ENCODE measurements at places on chromosomes 4 and X.

DNA sequence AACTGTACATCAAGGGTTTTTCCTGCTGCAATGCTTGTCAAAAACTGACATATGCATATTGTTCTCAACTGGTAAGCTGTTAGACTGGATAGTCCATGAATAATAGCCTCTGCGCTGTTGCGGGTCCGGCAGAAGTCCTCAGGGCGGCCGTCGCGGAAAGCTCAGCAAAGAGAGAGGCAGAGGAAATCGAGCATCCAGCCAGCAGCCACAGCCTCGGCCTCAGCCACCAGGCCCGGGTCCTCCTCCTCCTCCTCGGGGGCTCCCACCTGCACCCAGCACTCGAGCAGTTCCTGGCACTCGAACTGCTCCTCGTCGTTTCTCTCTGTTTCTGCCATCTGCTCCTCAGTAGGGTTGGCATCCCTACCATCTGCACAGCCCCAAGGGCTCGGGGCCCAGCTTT, 53.7 kb downstream of the UPRT start:
- DNase-seq, result peak; percentile 18

- peak; percentile 19 for DNase-seq
These were observed 62.8 kb downstream of the FAM9B start for GRCh38 chrX:8971116-8971515.

DNA sequence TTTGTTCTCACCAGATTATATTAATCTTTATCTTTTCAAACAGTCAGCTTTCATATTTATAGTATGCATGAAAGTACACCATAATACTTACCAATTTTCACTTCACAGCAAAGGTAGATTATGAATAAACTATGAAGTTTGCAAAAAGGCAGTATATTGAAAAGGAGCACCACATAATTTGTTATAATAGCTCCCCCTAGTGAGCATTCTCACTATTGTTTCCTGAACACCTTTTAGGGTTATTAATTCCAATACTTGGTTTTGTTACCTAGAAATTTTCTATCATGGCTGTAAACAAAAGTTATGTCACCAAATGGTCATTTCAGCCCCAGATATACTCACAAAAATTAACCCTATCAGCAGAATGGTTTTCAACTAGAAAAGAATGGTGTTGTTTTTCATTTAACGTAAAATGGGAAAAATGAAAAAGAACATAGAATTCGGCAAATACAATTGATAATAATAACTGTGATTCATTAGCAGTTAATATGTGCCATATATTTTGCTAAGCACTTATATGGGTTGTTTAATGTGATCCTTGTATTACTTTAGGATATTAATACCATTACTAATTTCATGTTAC, 30.2 kb upstream of the NKX6-1 start:
- DNase-seq, result peak; percentile 42

DNA sequence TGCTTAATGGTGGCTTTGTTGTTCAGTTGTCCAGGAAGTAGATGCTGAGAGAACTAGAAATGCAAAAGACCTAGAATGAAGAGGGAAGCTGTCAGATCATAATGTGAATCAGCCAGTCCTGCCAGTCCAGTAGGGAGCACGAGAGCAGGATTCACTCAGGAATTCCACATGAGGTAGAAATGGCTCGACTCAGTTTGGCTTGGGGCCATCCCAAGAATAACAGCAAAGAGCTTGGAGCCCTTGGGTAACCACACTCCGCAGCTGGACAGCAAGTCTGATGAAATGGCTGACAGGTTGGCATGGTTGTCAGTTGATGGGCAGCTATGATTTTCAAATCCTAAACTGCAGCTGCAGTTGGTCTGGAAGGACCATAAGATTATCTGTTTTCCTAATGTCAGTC, 44.5 kb upstream of the WDR1 start:
- no peak for DNase-seq

- DNase-seq, result no peak
These were observed 19.2 kb upstream of the ATXN3L start for GRCh38 chrX:13338996-13339515.

GRCh38 chr4:13888112-13888511, 260.6 kb upstream of the BOD1L1 start:
- DNase-seq, result no peak

DNA sequence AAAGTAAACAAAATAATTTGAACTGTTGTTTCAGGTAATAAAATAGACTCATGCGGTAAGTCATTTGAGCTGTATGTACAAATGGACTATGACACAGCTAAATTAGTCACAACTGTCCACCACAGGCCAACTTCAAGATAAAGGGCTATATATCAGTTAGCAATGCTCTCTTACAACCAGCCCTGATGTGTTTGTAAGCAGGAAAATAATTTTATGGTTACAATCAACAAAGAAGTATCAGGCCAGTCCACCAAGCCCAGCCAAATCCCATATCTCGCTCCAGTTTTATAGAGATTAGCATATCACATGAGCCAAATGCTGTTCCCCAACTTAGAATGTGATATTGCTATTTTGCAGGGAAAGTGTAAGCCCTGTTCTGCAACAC, 511 bp upstream of the DUSP21 start:
- no peak for DNase-seq

- no peak for DNase-seq
These were observed 190.0 kb upstream of the AR start for GRCh38 chrX:67353651-67354370.

- no peak for DNase-seq
These were observed 65.0 kb downstream of the COQ2 start for GRCh38 chr4:83219344-83220331.

GRCh38 chrX:56975611-56976010, 19.7 kb downstream of the SPIN3 start:
- no peak for DNase-seq

GRCh38 chrX:102714994-102715393, 2.7 kb downstream of the GPRASP2 start:
- DNase-seq, result no peak

DNA sequence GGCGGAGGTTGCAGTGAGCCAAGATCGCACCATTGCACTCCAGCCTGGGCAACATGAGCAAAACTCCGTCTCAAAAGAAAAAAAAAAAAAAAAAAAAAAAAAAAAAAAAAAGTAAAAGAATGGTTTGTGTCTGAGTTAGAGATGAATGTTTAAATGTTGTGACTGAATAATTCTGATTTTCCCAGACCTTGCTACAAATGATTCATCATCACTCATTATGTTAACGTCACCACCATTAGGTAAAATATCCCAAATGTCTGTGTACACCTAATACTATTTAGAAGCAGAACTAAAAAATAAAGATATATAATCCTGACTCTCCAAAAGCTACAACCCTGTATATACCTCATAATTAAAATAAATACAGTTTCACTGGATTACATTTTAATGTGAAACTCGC, 70.8 kb downstream of the HHIP start:
- DNase-seq, result no peak

GRCh38 chr4:47930971-47931804, 16.8 kb upstream of the NFXL1 start:
- DNase-seq, result no peak

GRCh38 chr4:4387531-4388310, 819 bp downstream of the NSG1 start:
- DNase-seq, result no peak

DNA sequence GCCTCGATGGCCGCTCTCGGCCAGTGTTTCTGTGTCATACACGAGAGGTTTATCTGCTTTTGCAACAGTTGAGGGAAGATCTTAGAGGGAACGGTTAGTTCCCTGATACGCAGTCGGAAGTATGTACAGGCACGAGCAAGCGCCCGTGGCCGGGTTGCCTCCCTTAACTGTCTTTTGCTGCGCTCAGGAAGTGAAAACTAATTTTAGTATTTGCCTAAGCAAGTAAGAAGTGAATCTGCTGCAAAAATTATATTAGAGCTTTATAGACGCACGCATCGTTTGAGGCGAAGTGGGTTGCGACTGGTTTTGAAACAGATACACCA, 695 bp downstream of the MTM1 start:
- peak; percentile 7 for DNase-seq

DNA sequence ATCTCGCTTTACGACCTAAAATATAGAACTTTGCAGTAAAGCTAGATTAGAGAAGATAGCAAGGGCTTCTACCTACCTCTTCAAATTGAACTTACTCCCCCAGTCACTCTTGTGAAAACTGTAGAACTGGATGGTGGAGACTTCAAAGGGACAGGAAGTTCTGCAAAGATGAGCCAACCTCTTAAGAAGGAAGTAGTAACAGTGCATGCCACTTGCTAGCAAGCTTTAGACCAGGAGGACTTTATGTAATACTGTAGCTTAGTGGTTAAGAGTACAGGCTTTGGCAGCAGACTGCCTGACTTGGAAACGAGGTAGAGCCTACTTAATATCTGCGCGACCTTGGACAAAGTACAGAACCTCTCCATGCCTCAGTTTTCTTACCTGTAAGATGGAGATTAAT, 27.5 kb upstream of the VBP1 start:
- no peak for DNase-seq

GRCh38 chr4:38138363-38138762, 178.2 kb downstream of the PTTG2 start:
- DNase-seq, result no peak

DNA sequence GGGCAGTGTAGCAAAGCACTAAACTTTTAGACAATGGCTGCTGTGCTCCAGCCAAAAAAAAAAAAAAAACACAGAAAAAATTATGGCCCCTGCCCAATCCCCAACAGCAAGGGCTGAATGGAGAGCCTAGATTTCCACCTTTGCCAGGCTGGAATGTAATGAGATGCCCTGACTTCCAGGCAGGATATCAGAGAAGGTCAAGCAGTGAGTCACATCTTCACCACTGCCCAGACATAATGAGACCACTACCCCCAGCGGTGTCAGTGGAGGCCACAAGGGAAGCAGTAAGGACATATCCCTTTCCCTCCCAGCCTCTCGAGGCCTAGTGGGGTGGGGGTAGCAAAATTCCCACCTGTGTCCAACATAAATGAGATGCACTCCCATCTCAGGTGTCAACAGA, 216.3 kb upstream of the LEF1 start:
- no peak for DNase-seq

GRCh38 chr4:73446336-73446938, 10.4 kb downstream of the AFP start:
- peak; percentile 69 for DNase-seq

DNA sequence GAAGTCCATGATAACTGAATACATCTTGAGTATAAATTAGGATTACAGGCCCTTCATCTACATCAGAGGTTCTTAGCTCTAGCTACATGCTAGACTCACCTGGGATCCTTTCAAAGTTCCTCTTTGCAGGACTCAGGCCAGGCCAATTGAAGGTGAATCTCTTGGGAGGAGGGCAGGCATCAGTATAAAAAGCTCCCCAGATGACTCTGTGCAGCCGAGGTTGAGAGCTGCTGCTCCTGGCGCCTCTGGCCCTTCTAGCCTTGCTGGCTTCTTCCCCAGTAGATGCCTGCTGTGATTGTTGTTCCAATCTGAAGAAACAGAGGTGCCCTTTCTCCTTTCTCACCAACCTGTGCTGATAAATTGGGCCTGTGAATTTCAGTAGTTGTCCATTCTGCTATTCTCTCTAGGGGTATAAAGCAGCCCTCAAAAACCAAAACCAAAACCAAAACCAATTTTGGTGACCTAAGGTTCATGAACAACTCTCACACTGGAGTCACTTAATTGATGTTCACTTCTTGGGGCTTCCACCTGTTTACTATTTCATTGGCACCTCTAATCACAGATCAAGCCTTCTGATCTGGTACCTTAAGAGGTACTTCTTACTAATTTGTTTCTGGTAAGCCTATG, 78.7 kb downstream of the SUPT20HL2 start:
- DNase-seq, result no peak

GRCh38 chrX:70132224-70132623, 1.0 kb upstream of the IGBP1 start:
- DNase-seq, result peak; percentile 40

DNA sequence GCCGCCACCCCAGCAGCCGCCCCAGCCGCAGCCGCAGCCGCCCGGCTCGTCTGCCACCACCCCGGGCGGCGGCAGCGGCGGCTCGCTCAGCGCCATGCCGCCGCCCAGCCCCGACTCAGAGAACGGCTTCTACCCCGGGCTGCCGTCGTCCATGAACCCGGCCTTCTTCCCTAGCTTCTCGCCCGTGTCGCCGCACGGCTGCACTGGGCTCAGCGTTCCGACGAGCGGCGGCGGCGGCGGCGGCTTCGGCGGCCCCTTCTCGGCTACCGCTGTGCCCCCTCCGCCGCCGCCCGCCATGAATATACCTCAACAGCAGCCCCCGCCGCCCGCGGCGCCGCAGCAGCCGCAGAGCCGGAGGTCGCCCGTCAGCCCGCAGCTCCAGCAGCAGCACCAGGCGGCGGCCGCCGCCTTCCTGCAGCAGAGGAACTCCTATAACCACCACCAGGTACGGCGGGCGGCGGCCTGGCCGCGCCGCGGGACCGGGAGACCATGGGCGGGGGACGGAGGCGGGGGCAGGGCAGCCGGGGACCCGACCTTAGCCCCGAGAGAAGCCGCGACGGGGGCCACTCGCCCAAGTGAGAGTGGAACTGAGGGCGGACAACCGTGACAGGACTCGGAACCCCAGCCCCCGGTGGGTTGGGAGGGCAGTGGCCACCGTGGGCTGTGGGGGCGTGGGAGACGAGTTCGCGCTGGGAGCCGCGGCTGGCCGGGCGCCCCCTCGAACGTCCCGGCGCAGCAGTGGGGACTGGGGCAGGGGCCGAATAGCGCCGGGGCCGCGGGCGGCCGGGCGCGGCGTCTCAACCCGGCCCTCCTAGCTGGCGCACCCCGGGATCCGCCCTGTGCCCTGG, 1.8 kb downstream of the CPEB2 start:
- DNase-seq, result no peak

DNA sequence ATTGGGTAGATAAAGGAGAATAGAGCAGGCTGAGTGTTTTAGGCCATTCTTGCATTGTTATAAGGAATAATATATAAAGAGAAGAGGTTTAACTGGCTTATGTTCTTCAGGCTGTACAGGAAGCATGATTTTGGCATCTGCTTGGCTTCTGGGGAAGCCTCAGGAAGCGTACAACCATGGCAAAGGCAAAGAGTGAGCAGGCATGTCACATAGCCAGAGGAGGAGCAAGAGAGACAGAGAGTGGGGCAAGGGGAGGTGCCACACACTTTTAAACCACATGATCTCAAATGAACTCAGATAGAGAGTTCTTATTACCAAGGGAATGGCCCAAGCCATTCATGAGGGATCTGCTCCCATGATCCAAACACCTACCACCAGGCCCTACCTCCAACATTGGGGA, 4.4 kb upstream of the METTL14 start:
- DNase-seq, result no peak

- DNase-seq, result no peak
These were observed 14.3 kb downstream of the EPHA5 start for GRCh38 chr4:65656008-65656407.

DNA sequence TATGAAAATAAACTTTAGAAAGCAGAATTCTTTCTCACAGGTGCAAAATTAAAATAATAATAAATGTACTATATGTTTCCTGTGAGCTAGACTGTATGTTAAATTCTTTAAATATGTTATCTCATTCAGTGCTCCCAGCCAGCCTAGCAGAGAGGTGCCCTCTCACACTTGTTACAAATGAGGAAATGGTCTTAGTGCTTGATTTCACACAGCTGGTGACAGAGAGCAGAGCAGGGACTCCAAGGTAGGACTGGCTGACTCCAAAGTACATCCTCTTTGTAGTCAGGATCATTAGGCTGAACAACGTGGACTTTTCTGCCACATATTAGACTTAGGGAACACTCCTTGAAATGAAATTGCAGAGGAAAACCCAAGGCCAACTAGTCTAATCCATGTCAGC, 72.0 kb upstream of the HHIP start:
- no peak for DNase-seq

- DNase-seq, result no peak
These were observed 94.5 kb downstream of the C4orf51 start for GRCh38 chr4:145774473-145774872.
